ENCODE measurements at places on chromosomes 11 and 22.

GRCh38 chr22:46024136-46024840, 47.3 kb upstream of the WNT7B start:
- DNase-seq, result no peak

GRCh38 chr11:115222863-115223530, 281.2 kb downstream of the CADM1 start:
- peak; percentile 18 for DNase-seq

GRCh38 chr11:70040869-70041501, 37.1 kb upstream of the ANO1 start:
- DNase-seq, result no peak

GRCh38 chr11:128882451-128882850, 8.7 kb upstream of the KCNJ5 start:
- no peak for DNase-seq

DNA sequence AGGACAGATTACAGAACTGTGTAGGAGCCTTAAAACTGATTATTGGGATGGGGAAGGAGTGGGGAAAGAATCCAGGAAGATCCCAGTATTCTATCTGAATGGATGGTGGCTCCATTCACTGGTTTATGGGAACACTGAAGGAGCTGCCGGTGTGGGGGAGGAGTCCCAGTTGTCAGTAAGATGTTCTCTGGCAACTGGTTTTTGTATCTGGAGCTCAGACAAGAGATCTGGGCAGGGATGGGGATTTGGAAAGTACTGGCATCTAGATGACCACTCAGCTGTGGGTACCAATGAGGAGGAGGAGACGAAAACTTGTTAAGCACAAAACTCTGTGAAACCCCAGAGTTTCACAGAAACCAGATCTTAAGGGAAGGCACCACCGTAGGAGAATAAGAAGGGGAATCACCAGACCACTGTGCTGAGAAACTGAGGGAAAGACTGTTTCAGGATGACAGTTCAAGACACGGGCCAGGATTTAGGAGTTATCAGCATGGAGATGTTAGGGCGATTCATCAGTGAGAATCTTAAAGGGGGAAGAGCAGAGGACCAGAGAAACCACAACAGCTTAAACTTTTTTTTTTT, 28.1 kb downstream of the LDLRAD3 start:
- DNase-seq, result no peak

GRCh38 chr22:20926243-20926642, 9.0 kb downstream of the CRKL start:
- DNase-seq, result no peak

GRCh38 chr22:21564411-21564810, 3.1 kb upstream of the UBE2L3 start:
- DNase-seq, result no peak

GRCh38 chr11:56700914-56701485, 2.1 kb downstream of the OR9G1 start:
- no peak for DNase-seq

DNA sequence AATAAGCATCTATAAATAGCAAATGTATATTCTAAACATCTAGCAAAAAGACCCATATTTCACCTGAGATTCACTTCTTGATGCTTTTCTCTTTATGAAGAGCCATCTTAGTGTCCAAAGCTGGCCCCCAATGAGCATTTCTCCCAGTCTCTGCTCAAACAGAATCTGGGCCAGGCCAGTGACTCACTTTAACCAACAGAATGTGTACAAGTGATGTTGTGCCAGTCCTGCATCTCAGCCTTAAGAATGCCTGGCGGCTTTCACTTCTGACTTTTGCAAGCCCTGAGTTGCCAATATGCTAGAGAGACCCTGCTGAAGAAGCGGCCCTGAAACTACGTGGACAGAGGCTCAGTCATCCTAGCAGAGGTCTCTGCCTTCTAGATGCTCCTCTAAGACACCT, 6.9 kb upstream of the COPB1 start:
- peak; percentile 47 for DNase-seq

- no peak for DNase-seq
These were observed 803.2 kb upstream of the CCDC90B start for GRCh38 chr11:84089072-84090057.

- DNase-seq, result peak; percentile 14
These were observed 87.0 kb downstream of the MORC2 start for GRCh38 chr22:30881361-30882183.

GRCh38 chr11:72776844-72777754, 16.7 kb downstream of the STARD10 start:
- no peak for DNase-seq

DNA sequence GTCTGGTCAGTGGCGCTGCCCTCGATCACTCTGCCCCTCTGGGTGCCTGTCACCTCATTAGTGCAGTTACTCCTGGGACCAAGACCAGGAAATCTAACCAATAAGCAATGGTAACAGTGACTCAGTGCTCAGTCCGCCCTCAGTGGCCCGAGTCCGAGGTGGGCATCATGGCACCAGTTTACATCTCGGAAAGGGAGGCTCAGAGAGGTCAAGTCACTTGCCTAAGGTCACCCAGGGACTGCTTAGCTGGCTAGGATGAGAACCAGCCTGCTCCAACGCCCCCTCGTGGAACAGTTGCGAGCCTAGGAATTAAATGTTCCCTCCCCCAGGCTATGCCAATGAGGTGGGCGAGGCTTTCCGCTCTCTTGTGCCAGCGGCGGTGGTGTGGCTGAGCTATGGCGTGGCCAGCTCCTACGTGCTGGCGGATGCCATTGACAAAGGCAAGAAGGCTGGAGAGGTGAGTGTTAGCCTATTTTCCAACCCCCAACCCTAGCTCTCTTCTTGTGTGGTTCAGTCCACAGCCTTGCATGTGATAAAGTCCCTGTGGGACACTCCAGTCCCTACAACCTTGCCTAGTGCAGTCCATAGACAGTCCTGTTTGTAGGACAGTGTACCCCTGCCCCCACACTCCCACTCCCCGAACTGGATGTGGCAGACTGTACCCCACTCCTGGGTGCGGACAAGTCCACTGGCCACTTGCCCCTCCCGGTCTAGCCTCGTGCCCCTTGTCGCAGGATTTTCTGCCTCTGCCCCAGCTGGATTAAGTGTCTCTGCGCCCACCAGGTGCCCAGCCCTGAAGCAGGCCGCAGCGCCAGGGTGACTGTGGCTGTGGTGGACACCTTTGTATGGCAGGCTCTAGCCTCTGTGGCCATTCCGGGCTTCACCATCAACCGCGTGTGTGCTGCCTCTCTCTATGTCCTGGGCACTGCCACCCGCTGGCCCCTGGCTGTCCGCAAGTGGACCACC, 1.1 kb downstream of the MTFP1 start:
- DNase-seq, result peak; percentile 78

All from choroid plexus epithelial cell (primary cell).